ENCODE measurements at places on chromosomes 2 and 18.

DNA sequence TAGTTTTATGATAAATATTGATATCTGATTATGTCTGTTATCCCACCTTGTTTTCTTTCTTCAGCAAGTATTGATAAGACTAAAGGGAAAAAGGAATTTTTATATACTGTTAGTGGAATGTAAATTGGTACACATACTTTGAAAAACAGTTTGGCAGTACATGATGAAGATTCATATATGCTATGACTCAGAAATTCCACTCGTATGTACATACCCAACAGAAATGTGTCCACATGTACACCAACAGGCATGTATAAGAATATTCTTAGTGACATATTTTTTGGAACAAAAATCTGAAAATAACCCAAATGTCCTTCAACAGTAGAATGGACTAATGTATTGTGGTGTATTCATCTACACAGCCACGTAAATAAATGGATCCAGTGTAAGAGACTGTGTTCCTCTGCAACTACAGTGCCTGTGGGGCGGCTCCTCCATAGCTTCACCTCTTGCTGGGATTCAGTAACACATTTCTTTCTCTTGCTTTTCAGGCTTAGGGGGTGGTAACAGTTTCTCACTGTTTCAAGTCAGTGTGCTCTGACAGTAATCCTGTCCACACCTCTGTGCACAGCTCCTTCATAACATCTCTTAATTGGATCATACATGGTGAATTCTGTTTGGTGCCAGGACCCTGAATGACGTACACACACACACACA lies 35.5 kb upstream of the ALMS1 start:
- H3K27ac ChIP-seq = no peak overlapping the region
- H3K36me3 ChIP-seq = no peaks in the 10 kb centered on the region
- H3K27me3 ChIP-seq = no peaks in the 10 kb centered on the region

DNA sequence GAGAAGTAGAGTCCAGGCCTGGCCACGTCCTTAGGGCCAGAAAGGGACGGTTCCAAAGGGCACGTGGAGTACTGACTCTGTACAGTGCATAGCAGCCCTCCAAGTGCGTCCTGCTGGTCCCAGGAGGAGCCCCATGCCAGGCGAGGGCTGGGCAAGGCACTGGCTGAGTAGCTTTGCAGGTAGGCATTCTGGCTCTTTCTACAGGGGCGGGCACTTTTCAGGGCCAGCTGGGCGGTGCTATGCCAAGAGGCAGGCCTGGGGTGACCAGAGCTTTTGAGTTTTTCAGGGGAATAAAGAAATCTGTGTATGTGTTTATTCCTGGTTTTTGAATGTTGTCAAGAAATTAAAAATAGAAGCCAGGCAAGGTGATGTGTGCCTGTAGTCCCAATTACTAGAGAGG lies 15.4 kb upstream of the GLI2 start:
- no peaks in the 10 kb centered on the region for H3K27me3 ChIP-seq
- no peak overlapping the region for H3K4me3 ChIP-seq
- no peak for DNase-seq
- no peaks in the 10 kb centered on the region for H3K36me3 ChIP-seq
- no peak overlapping the region for H3K27ac ChIP-seq
- H3K4me1 ChIP-seq = no peaks in the 10 kb centered on the region

- no peak for DNase-seq
- H3K36me3 ChIP-seq = no peaks in the 10 kb centered on the region
- no peaks in the 10 kb centered on the region for H3K27me3 ChIP-seq
- no peaks in the 10 kb centered on the region for H3K4me1 ChIP-seq
Measured at GRCh38 chr2:30883822-30884221, 76.6 kb upstream of the CAPN13 start.

DNA sequence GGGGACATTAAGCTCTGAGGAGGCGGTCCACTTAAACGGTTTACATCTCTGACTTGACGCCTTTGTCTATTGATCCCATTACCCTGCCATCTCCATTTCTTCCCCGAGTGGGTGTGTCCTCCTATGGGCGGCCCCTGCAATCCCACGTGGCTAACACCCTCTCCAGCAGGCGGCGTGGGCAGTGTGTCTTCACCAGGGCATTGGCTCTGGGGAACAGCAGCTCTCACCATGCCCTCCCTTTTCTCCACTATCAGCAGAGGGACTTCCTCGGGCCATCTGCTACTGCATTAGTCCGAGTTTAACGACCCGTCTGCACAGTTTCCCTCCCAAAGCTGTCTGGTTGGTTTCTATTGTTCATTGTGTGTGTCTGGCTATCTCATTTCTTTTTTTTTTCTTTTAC lies 511.9 kb upstream of the NRP2 start:
- H3K27me3 ChIP-seq = no peaks in the 10 kb centered on the region
- H3K27ac ChIP-seq = no peak overlapping the region
- no peaks in the 10 kb centered on the region for H3K4me1 ChIP-seq
- H3K4me3 ChIP-seq = no peak overlapping the region
- DNase-seq = no peak

- no peaks in the 10 kb centered on the region for H3K27me3 ChIP-seq
- H3K4me1 ChIP-seq = no peaks in the 10 kb centered on the region
- DNase-seq = no peak
- H3K36me3 ChIP-seq = no peaks in the 10 kb centered on the region
- no peak overlapping the region for H3K27ac ChIP-seq
Measured at GRCh38 chr18:13331846-13332245, 113.3 kb downstream of the LDLRAD4 start.

Data from thyroid gland (tissue), 4 donors.